ENCODE measurements at places on chromosomes 4 and X.
A peak's percentile ranks its signal among the peaks of the same experiment; 100 is the strongest.

DNA sequence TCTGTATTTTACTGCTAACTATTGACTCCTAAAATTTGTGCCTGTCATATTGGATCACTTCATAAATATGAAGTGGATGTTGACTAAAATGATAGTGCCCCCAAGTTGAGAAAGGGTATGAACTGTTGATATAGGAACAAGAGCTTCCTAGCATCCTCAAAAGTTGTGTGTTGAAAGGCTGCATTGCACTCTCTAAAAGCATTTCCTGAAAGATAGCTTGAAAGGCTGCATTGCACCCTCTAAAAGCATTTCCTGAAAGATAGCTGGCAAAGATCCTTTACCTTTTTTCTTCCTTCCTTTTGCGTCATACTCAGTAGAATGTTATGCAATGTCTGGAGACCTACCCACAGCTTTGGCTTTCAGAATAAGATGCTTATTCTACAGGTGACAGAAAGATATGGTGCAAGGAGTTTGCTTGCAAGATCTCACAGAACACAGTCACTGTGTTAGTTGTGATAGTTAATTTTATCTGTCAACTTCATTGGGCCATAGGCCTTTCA is 274.6 kb upstream of the GALNTL6 start:
- no peak for DNase-seq

DNA sequence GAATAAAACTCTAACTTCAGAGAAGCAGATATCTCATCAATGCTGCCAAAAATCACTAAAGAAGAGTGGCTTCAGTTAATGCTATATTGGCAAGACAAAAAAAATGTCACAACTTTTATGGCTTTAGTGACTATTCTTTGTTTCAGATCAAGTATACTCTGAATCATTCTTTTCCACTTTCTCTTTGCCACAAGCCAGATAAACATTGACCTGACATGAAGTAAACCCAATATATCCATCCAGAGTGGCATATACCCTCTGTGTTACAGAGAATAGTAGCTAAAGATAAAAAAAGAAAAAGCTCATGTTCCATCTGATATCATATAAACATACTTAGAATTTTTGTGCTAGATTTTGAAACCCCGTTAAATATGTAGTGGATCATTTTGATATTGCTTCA is 206.7 kb upstream of the CNKSR2 start:
- DNase-seq: no peak

DNA sequence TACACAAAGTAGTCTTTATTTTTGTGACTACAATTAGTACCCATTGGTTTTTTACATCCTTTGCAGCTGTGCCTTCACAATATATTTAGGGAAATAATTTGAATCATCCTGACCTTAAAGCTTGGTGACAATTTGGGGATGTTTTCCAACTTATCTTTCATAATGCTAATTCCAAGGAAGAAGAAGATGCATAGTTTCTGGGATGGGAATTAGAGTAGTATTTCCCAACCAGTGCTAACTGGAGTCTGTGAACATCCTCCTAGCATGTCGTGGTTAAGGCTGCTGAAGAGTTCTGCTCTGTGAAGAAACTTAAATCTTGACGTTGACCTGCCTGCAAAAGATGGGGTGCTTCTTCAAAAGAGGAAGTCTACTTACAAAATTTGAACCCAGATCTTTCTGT is 173.5 kb downstream of the ANK2 start:
- DNase-seq: no peak

- no peak for DNase-seq
Measured at GRCh38 chrX:55107911-55108310, 19.1 kb downstream of the PAGE2 start.

GRCh38 chrX:108323751-108324150 is 114.5 kb downstream of the COL4A6 start:
- DNase-seq: no peak

DNA sequence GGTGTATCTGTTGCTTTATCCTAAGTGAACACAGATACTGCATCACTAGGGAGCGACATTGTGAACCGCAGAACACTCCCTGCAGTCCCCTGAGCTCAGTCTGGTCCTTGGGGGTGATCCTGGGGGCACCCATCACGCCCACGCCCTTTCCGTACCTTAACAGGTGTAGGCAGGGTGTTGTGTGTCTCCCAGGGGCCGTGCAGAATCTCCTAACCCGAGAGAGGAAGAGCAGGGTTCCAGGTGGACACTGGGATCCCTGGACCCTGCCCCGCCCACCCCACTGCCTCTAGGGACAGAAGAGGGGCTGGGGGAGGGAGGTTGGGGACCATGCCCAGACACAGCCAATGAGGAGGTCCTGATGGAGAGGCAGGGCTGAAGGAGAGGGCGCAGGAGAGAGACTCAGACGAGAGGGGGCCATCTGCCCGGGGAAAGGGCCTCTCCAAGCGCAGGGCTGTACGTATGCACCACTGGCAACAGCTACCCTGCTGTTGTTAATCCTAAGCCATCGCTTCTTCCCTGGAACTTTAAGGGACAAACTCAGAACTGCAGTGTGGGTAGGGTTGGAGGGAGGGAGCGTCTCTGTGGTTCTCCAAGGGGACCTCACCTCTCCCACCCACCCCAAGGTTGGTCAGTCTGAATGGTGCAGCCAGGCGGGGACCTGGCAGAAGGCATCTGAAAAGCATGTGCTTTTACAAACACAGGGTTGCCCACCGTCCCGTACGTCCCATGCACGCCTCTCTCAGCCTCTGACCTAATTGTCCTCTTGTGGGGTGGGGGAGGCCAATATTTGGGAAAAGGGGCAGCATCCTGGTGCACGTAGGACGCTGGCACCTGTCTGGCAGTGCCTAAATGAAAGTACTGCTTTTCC is 2.5 kb downstream of the P2RY8 start:
- no peak for DNase-seq

DNA sequence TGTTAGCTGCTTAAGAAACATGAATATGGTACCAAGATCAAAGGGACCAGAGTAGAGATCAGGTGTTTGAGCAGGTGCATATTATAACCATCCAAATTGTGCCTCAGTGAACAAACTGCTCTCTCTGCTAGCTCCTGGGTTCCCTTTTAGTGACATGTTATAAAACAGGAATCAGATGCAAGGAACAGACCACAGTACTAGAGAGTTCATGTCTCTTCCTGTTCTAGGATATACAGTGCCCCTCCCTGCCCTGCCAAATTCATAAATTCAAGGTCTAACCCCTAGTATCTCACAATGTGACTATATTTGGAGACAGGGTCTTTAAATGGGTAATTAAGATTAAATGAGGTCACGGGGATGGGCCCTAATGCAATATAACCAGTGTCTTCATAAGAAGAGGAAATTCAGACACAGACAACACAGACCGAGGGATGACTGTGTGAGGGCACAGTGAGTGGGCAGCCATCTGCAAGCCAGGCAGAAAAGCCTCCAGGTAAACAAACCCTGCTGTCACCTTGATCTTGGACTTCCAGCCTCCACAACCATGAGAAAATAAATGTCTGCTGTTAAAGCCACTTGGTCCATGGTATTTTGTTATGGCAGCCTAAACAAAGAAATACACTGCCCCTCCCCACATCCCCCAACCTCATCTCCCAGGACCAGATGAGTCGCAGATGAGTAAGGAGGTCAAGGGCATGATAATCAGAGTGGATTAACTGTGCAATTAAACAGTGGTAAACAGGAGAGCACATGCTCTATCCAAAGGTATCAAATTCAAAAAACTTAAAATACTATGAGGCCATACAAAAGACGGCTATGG is 82.5 kb downstream of the RBM47 start:
- DNase-seq: no peak

DNA sequence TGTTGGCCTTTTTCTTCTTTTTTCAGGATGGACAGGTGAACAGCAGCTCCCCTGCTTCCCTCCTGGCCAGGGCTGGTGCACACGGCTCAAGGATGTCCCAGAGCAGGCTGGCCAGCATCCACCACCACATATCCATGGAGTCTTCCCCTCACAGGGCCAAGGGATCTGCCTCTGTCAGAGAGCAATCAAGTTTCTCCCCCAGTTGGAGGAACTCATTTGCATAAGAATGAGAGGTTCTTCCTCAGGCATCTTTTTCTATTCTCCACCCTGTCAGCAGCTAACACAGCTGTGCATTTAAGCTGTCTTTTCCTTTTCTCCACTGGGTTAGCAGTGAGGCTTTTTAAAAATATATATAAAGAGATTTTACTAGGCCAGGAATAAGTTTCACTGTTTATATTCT is 143.8 kb downstream of the ANAPC10 start:
- DNase-seq: peak; percentile 14

Data from HAP-1 (cell line).